ENCODE measurements at places on chromosomes 16 and 17. TPM values are rescaled to one million over a fixed set of nuclear protein-coding genes. Genes with fewer than 3 reads are reported as not detected.

ABCC11 gene
- total RNA-seq, result 0.13 TPM

SRL gene
- 0.11 TPM for total RNA-seq

CLDN6 gene
- 0.21 TPM for total RNA-seq

GFAP gene
- total RNA-seq, result not detected

DNA sequence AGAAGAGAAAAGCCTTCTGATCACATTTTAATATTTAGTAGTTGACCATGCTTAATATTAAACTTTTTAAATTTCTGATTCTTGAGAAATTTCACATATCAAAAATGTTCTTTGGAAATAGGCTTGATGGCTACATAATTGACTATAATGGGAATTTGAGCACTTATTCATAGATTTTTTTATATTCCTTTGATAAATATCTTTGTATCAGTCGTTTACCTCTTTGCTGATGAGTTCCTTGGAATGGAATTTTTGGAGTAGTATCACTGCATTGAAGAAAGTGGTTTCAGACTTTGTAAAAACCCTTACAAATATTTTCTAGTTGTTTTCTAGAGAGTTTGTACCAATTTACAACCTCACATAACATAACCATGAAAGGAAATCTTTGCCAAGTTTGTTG lies 14.7 kb downstream of the DNAAF1 start:
- no peak for DNase-seq

GRCh38 chr17:33623841-33624240 lies 330.7 kb upstream of the ASIC2 start:
- no peak for DNase-seq

DNA sequence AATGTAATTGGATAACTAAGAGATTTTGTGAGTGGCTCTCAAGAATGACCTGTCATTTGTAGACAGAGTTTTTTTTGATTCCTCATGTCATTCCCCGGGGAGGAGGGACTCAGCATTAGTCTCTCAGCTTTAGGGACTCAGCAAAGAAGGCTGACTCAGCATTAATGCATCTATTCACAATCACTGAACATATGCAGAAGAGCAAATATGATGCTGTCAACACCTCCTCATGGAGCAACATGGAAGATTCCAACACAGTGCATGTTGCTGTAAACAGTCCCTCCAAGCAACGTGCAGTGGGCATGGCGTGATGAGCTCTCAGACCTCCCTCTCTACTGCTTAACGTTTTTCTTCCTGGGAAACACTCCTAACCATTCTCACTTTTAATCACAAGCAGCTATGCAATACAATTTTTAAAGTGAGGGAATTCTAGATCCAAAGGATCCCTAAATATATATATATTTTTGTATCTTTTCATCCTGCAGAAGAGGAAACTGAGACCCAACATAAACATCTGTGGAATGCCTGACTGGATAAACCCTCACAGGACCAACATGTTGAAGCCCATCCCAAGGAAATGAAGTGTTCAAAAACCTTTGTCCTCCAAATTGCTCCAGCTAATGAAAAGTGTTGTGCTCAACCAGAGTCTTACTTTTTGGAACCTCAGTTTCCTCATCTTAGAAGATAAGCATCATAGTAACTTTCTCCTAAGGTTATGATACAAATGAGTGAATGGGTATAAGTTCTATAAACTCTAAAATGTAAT lies 38.9 kb downstream of the TMEM100 start:
- peak; percentile 41 for DNase-seq
